ENCODE measurements at places on chromosomes 2 and 18.

DNA sequence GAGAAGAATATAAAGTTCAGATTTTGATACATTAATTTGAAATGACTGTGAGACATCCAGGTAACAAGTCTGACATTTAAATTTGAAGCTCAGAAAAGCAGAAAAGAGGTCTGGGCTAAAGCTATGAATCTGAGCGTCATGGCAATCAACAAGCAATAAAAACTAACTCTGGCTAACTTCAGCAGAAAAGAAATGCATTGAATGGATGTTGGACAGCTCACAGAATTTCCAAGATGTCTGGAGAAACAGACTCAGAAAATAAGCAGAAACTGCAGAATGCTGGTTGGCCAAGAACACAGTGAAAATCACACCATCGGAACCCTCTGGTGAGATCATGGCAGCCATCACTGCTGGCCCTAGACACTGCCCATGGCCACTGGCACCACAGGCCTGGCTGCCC is 366.6 kb downstream of the METTL4 start:
- no peak for DNase-seq

- no peak for DNase-seq
These were observed 258.9 kb upstream of the CXCR4 start for GRCh38 chr2:136376798-136377211.

- DNase-seq: no peak
These were observed 49.5 kb downstream of the CCDC148 start for GRCh38 chr2:158407031-158407430.

- no peak for DNase-seq
These were observed 82.1 kb downstream of the BIN1 start for GRCh38 chr2:127024769-127025358.

DNA sequence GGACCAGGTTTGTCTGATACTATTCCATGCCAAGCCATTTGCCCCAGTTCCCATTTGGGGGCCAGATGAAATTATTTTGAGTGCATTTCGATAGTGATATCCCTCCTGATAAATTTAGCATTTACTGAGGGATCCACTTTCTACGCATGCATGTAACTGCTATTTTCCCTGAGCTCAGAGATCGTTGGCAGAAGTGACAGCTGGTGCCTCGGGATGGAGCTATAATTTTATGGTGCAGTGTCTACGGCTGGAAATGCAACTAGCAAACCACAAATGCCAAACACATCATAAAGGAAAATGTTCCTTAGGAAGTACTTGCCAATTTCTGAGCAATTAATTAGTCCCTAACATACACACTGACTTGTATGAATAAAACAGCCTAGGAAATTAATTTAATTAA is 254.8 kb downstream of the SLC8A1 start:
- DNase-seq: no peak

DNA sequence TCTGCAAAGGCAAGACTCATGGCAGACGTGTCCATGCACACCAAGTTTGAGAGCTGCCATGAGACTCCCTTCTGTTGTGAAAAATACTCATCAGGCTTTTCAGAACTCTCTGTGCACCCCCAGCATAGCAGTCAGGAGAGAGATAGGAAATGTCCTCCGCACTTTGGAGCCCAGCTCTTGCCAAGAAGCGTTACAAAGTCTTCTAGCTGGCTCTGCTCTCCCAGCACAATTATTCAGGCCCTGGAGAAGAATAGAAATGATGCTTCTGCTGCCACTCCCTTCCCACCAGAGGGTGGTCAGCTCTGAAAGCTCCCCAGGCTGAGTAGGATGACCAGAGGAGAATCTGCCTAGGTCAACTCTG is 594.4 kb upstream of the ID2 start:
- DNase-seq: no peak

- peak; percentile 9 for DNase-seq
These were observed 2.7 kb downstream of the CDH7 start for GRCh38 chr18:65753520-65753919.

- DNase-seq: no peak
These were observed 57.0 kb downstream of the TTC32 start for GRCh38 chr2:19844750-19845149.

GRCh38 chr2:222212571-222212970 is 86.2 kb downstream of the PAX3 start:
- DNase-seq: no peak

- no peak for DNase-seq
These were observed 127.8 kb downstream of the ESCO1 start for GRCh38 chr18:21472741-21473140.

Measured in C1 segment of cervical spinal cord (tissue), 14 donors.